Naive thymus-derived CD4-positive, alpha-beta T cell (primary cell): ENCODE measurements at places on chromosomes 1 and 21. TPM values are rescaled to one million over a fixed set of nuclear protein-coding genes. Genes with fewer than 3 reads are reported as not detected.

Gene SLC1A7
- 1.8 TPM for total RNA-seq

Gene C1orf94
- not detected for total RNA-seq

Gene SELENBP1
- not detected in 2 replicates for total RNA-seq

Gene KISS1
- total RNA-seq, result not detected

Gene BTBD19
- 12.5 TPM for total RNA-seq

Gene SLC26A9
- not detected for total RNA-seq

Gene VSIG8
- not detected for total RNA-seq

Gene ARHGAP30
- 248 TPM for total RNA-seq

DNA sequence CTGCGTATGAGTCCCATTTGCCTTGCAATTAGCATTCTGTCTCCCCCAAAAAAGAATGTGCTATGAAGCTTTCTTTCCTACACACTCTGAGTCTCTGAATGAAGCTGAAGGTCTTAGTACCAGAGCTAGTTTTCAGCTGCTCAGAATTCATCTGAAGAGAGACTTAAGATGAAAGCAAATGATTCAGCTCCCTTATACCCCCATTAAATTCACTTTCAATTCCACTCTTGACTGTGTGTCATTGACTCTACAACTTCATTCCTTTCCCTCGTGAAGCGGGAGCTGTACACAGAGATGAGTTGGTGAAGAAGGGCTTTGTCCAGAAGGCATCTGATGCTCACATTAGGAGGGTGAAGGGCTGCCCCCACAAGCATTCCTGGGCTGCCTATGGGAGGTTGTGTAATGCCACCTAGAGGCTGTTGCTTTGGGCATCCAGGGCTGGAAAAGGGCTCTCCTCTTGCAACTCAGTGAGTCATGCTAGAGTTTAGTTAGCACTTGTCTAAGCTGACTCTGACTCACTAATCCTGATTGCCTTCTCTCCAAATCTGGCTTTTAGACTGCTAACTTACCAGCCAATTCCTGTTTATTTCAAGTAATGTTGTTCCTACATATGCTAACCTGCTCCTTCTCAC, 1.8 kb downstream of the SPRR1B start:
- no peak for DNase-seq

- DNase-seq, result no peak
Observed at GRCh38 chr1:100862591-100862990, 32.1 kb downstream of the EXTL2 start.

GRCh38 chr1:183922197-183922596, 115.3 kb downstream of the COLGALT2 start:
- DNase-seq, result no peak

DNA sequence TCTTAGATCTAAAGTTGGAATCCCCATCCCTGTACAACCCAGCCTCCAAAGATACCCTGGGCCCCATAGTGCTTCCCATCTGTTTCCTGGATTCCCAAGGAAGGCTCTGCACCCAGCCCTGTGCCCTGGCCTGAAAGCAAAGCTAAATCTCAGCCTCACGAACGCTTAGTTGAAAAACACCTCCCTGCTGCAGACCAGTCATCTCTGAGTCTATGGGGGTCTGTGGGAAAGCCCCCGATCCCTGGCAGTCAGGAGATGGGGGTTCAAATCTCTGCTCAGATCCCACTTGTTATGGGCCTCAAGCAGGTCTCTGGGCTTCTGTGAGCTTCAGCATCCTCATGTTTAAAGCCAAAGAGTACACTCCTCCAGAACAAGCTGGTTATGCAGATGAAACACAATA, 210.5 kb upstream of the GRIK3 start:
- DNase-seq, result no peak

GRCh38 chr1:110390692-110391245, at the start of gene SLC16A4:
Gene SLC16A4, minus strand, starts transcription at chr1:110391026. Its CDS starts 1,703 bp downstream, at chr1:110389323.
- DNase-seq, result no peak

GRCh38 chr21:20330652-20331051, 667.6 kb upstream of the NCAM2 start:
- DNase-seq, result no peak

DNA sequence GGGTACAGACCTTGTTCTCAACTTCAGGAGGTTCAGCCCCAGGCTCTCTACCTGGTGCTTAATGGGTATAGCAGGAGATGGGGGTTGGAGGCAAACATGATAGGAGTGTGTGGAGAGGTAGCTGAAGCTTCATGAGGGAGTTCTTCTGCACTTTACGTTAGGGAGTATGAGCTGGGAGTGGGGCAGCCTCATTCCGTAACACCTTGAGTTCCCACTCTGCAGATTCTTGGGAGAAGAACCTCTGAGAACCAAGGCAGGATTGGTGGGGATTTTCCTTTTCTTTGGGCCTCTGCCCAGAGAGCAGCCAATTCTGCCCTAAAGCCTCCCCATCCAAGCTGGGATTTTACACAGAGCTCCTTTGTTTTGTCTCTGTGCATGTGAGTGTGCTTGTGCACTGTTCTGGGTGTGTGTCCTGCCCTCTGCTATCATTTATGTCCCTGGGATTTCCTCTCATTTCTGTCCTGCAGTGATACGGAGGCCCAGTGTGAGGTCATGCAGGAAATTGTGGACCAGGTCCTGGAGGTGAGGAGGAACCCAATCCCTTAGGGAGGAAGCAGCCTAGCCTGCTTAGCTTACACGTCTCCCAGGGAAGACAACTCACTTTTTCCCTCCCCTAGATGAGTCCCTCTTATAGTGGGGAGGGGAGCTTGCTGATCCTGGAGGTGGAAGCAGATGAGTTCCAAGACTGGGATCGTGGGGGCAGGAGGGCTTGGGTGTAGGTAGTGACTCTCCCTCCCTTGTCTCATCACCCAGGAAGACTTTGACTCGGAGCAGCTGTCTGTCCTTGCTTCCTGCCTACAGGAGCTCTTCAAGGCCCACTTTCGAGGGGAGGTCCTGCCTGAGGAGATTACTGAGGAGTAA, 11.6 kb upstream of the SLC27A3 start:
- DNase-seq, result no peak

DNA sequence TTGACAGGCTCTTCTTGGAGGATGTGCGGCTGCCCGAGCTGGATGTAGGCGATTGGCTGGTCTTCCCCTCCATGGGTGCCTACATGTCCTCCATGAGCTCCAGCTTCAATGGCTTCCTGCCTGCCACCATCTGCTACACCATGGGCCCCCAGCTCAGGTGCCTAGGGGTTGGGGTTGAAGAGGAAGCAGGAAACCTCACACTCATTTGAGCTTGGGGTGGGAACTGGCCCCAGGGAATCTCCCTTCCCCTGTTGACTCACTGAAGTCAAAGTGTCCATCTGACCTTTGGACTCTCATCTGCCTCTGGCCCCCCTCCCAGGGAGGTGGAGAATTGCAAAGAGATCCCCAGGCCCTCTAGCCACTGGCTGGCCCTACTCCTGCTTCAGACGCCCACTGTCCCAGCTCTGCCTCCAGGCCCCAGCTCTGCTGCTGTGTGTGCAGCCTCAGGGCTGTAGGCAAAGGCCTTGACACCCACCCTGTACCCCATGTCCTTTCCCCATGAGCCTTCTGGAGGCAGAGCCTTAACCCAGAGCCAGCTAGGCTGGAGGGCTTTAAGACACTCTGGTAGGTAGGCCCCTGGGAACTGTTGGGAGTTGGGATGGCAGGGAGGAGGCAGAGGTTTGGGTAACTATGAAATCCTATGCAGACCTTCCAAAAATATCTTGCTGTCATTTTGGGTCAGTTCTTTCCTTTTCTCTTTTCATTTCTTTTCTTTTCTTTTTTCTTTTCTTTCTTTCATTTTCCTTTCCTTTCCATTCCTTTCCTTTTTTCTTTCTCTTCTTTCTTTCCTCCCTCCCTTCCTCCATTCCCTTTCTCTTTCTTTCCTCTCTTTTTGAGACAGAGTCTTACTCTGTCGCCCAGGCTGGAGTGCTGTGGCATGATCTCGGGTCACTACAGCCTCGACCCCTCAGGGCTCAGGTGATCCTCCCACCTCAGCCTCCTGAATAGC, 66.9 kb upstream of the TINAGL1 start:
- DNase-seq, result no peak

GRCh38 chr1:192167011-192167410, 8.7 kb downstream of the RGS18 start:
- no peak for DNase-seq

DNA sequence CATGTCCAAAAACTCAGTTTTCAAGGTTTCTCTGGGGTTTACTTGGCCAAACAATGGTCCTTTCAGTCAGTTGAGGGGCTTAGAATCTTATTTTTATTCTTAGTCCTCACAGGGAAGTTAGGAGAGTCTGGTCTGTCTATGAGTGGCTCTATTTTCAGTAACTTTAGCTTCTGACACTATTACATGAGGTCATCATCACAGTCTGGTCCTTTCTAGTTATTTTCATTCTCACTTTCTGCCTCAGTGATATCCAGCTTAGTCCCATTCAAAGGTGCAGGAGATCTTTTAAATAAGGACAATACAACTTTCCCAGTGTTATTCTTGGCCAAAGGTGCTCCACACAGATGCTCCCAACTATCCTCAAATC, 30.0 kb upstream of the FGGY start:
- DNase-seq, result no peak

GRCh38 chr1:15803380-15803779, 4.1 kb downstream of the UQCRHL start:
- no peak for DNase-seq

GRCh38 chr1:153624965-153625611, 2.2 kb downstream of the S100A13 start:
- DNase-seq, result no peak

- no peak for DNase-seq
Observed at GRCh38 chr1:161013131-161013487, 7.8 kb downstream of the F11R start.

DNA sequence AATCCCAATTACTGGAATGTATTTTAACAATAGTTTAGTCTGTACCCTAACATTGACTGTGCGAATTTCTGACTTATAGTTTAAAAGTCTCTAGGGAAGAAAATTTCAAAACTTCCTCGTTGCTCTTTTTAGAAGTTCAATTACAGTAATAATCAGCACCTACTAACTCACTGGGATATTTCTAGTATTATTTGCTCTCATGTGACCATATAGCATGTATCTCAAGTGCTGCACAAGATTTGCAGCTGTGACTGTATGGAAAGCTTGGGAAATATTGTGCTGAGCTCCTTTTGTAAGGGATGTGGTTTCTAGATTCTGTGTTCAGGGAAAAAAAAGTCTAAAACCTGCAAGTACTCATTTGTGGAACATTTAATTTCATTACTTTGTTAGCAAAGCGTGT, 153.1 kb downstream of the ST6GALNAC3 start:
- no peak for DNase-seq

DNA sequence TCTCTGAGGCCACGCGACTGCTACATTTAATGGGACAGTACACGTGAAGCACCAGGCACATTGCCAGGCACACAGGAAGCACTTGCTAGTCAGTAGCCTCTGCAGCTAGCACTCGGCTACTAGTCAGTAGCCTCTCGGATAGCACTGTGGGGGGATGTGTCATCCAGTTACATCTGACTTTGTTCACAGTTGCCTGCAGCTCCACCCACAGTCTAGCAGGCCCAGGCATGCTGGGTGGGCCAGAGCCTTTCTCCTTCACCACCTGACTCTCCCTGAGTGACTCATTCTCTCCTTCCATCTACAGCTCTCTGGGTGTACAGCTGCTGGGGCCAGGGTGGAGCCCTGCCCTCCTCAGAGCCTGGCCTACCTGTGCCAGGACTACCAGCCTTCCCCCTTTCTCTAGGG, 51.5 kb downstream of the PTPRF start:
- DNase-seq, result no peak
